CD4-positive, alpha-beta T cell (primary cell): ENCODE measurements at places on chromosomes 2 and 18. TPM values are rescaled to one million over a fixed set of nuclear protein-coding genes. Genes with fewer than 3 reads are reported as not detected.
A peak's percentile ranks its signal among the peaks of the same experiment; 100 is the strongest.

ZNF519 gene
- total RNA-seq: 10.4 TPM

DNA sequence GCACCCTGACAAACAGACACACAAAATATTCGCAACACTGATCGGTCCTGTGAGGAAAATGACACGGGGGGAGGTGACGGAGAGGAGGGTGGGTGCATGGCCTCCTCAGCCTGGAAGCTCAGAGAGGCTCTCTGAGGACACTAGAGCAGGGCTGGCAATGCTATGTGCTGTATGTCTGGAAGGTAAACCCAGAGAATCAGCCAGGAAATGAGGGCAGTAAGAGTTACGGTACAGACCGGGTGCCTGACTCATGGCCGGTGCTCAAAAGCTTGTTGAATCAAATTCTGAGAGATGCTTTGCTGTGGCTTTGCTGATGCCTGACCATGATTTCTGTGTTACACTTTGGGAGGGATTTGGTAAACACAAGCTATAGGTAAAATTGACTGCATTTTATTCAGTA, 81.9 kb downstream of the CCDC93 start:
- no peaks in the 10 kb centered on the region for H3K4me1 ChIP-seq
- H3K4me3 ChIP-seq: no peak overlapping the region
- DNase-seq: no peak
- no peak overlapping the region for H3K27ac ChIP-seq

DNA sequence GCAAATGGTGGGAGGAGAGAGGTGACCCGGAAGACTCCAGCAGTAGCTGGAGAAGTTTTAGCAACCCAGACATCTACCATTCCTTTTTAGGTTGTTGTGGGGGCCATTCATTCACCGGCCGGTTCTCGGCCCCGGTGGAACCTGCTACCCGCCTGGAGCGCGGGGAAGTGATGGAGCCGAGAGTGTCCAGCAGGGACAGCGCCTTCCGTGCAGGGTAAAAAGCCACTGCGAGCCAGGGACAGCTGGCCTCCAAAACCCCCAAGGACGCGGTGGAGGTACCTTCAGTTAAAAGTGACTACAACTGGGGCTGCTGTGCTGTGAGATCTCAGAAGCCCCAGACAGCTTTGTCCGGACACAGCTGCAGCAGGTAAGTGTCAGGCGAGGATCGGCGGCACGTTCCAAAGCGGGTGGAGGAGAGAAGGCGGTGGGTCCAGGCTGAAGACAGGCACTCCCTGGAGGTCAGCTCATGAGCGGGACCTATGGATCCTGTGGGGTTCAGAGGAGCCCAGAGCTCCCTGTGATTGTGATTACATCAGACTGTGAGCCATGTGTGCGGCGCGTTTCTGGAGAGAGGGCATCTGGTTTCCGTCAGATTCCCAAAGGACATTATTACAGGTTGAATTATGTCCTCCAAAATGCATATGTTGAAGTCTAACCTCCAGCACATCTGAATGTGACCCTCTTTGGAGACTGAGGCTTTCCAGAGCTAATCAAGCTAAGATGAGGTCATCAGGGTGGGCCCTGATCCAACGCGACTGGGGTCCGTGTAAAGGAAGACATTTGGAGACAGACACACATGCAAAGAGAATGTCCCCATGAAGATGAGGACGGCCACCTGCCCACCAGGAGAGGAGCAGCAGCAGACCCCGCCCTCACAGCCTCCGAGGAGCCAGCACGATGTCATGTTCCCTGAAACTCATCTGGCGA, 276.3 kb downstream of the EIPR1 start:
- no peaks in the 10 kb centered on the region for H3K27me3 ChIP-seq
- H3K27ac ChIP-seq: no peak overlapping the region
- H3K36me3 ChIP-seq: no peaks in the 10 kb centered on the region
- no peak for DNase-seq

- no peaks in the 10 kb centered on the region for H3K36me3 ChIP-seq
- no peak overlapping the region for H3K27ac ChIP-seq
- no peak for DNase-seq
- H3K4me3 ChIP-seq: no peak overlapping the region
- H3K4me1 ChIP-seq: no peaks in the 10 kb centered on the region
- H3K27me3 ChIP-seq: no peaks in the 10 kb centered on the region
Observed at GRCh38 chr2:145411493-145411892, 891.6 kb upstream of the ZEB2 start.

DNA sequence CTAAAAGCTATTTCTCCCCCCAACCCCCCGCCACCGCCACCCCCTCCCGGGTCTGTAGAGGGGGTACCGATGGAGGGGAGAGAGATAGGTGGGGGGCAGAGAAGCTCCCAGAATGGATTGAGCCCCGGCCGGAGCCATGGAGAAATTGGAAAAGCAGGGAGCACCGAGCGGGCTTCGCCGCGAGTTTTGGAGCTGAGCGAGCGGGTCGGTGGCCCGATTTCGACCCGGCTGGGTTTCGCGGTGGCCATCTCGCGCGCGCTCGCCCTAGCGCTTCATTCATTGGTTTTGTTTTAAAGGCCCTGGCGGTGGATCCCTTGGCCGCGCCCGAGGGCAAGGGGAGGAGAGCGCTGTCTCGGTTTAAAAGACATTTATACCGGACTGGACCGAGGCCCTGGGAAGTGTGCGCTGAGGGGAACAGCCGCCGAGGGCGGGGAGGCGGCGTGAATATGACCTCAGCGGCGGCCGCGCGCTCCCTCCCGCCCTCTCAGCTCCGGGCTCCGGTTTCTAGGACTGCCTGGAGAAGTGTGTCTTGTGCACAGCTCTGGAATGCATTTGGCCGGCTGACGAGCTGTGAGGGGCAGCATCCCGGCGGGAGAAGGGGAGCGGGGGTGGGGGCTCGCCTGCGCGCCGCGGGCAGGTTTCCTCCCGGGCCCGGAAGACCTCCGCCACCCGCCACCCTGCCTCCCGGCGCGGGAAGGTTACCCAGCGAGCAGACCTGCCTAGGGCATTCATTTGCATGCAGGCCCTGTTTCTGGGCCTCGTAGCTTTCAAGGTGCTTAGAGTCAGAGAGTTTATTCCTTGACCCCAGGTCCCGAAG, 1.7 kb upstream of the SMAD7 start:
- H3K27me3 ChIP-seq: no peaks in the 10 kb centered on the region
- H3K4me3 ChIP-seq: peak overlapping the region; percentile 69
- H3K4me1 ChIP-seq: peaks cover 55% of the 10 kb centered on the region
- peak; percentile 43 for DNase-seq

GRCh38 chr2:105800036-105800713, 55.5 kb downstream of the NCK2 start:
- H3K27me3 ChIP-seq: no peaks in the 10 kb centered on the region
- H3K4me1 ChIP-seq: peaks cover 91% of the 10 kb centered on the region
- DNase-seq: no peak
- H3K36me3 ChIP-seq: peaks cover 9% of the 10 kb centered on the region
- H3K4me3 ChIP-seq: no peak overlapping the region
- peak overlapping the region; percentile 52 for H3K27ac ChIP-seq
